ENCODE measurements at places on chromosomes 6 and 20. TPM values are rescaled to one million over a fixed set of nuclear protein-coding genes. Genes with fewer than 3 reads are reported as not detected.

The AKAP7 gene
- 2.5 TPM for total RNA-seq

The RTEL1 gene
- 26.5 TPM for total RNA-seq

The CASS4 gene
- total RNA-seq = 0.14 TPM

The LY6G6C gene
- total RNA-seq = not detected

The WFDC10B gene
- total RNA-seq = not detected

The TM9SF4 gene
- 29.4 TPM for total RNA-seq

The RAD21L1 gene
- total RNA-seq = 1.2 TPM

The DCDC2 gene
- 142 TPM for total RNA-seq

The OPRL1 gene
- 0.36 TPM for total RNA-seq

The TFAP2A gene
- 17.8 TPM for total RNA-seq

- DNase-seq = no peak
These were observed 329.3 kb upstream of the RNF24 start for GRCh38 chr20:4344670-4345069.

DNA sequence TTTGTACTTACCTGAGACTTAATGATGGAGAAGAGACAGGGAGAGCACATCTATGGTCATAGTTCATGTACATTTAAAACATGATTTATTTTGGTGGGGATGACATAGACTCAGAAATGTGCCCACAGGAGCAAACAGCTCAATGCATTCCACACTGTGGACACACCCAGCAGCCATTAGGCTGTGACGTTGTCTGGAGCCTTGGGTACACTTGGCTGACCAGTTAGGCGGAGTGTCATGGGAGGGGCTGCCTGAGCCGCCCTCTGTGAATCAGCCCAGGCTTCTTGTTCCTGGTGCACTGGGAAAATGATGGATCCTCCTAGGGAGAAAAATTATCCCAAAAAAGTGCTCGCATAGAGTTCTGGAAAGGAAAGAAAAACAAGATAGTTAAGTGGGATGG, 231.0 kb upstream of the GMDS start:
- peak; percentile 27 for DNase-seq

DNA sequence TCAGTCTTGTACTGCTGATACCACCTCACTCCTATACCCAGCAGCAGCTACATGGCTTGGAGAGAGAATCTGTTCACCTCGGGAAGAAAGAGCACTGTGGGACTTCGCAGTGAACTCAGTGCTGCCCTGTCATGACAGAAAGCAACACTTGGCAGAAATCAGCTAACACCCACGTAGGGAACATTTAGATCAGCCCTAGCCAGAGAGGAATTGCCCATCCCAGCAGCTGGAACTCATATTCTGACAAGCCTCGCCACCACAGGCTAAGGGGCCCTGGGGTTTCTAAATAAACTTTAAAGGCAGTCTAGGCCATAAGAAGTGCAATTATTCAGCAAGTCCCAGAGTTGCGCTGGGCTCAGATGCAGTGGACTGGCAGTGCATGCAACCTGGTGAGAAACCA, 1266.8 kb downstream of the GRIK2 start:
- no peak for DNase-seq

DNA sequence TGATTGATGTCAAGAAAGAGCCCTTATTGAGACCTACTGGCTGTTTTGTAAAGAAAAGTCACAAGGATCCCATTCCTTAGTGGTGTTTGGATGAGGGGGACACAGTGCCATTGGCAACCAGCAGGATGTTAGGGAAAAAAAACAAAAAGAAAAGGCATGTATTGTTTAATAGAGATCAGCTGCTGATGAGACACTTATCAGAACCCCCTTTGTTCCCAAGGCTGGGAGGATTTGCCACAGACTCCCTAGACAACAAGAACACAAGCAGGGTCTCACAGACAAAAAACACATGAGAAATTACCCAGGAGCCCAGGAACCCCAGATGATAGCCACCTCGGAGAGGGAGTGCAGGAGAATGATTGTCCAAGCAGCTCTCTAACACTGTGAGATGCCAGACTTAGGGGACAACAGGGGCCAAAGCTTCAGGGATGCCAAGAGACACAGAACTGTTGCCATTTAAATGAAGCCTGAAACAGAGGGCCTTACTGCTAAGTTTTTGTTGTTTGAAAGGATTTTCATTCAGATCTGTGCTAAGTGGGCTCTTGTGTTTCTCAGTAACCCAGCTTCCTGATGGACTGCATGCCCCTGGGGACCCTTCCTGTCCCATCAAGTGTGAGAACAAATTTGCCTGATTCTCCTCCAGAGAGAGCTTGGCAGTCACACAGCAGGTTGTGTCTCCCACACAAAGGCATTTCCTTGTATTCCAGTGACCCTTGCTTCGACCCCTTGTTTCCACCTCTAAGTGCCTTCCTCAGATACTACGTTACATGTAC, 48.7 kb upstream of the HEY2 start:
- DNase-seq = no peak

GRCh38 chr20:23966927-23967615, 21.5 kb downstream of the GGTLC1 start:
- DNase-seq = no peak

DNA sequence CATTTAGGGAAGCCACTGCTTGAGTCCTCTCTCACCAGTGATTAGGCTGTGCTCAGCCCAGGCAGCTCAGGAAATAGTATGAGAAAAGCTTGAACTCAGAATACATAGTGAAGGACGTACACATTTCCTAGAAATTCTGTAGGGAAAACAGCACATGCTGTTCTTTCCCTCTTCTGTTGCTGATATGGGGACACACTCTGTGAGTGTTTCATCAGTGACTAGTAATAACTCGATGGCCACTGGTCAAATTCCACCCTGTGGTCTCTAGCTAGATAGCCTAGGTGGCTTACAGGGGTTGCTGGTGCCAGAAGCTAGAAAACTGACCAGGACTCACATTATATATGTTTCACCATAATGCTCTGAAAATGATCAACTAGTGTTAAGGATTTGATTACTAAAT, 259.8 kb upstream of the SOX4 start:
- no peak for DNase-seq

- no peak for DNase-seq
These were observed 73.9 kb upstream of the MLIP start for GRCh38 chr6:54037277-54037779.

GRCh38 chr6:71489736-71490135, 201.1 kb downstream of the OGFRL1 start:
- peak; percentile 54 for DNase-seq

- no peak for DNase-seq
These were observed 20.8 kb downstream of the DUSP22 start for GRCh38 chr6:313087-313486.

DNA sequence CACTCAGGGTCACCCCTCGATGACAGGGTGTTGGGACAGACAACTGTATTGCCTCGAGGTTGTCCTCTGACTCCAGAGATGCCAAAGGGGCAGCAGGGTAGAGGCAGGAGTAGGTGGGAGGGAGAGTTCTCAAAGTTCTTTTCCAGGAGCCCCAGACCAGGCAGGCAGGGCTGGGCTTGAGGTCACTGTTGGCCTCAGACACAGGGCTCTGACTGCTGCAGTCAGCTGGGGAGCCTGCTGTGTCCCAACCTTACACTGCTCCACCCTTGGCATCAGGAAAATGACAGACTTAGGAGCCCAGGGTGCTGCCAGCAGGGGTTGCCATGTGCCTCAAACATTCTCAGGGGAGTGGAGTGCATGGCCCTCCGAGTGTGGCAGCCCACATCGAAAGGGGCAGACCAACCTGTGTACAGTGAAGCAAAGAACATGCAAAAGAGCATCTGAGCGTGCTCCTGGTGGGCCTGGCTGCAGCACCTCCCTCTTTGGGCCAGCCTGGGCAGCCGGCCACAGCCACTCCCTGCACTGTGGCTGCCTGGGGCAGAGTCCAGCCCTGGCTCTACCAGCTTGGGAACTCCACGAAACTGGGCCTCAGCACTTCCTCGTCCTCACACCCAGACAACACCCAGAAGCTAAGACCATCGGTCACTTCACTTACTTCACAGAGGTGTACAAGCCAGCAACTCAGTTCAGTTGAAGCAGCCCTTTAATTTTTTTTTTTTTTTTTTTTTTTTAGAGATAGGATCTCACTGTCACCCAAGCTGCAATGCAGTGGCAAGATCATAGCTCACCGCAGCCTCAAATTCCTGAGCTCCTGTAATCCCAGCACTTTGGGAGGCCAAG, 24.0 kb downstream of the C6orf132 start:
- DNase-seq = no peak

DNA sequence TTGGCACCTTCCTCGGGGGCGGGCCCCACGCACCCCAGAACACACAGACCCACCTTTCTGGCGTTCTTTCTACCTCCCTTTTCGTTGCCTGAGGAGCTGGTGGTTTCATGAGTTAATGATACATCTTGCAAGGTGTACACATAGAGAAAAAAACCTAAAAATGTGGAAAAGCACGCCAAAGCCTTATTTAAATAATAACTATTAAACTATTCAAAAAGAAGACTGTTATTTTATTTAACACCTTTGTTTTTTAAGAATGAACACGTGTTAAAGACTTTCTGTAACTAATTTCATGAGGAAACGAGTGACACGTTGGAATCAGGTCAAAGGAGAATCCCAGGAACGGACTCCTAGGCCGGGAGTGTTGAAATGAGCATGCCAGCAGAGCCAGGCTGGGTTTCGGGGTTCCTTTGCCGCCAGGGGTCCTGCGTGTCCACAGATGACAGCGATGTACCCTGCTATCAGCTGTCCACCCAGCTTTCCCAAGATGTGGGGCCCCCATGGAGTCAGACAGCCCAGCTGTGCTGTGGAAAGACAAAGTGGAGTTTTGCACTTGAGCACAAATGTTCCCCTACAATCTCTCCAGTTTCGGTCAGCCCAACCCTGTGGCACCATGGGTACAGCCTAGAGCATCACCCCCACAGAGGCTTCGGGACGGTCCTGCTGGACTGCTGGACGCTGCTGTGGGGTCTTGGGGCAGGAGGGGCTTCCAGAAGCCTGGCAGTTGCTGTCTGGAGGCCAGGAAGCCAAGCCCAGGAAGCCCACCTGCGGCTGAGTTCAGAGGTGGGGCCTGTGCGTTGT, 16.1 kb downstream of the SLC17A9 start:
- DNase-seq = no peak

- DNase-seq = no peak
These were observed 221.3 kb downstream of the QKI start for GRCh38 chr6:163635731-163636364.

GRCh38 chr20:22371843-22372242, 212.5 kb downstream of the FOXA2 start:
- no peak for DNase-seq

- no peak for DNase-seq
These were observed 98.8 kb downstream of the HAO1 start for GRCh38 chr20:7841291-7841970.

GRCh38 chr6:148945301-148946021, 198.6 kb downstream of the UST start:
- no peak for DNase-seq

- DNase-seq = no peak
These were observed 706.3 kb downstream of the TFAP2A start for GRCh38 chr6:9708600-9708999.

GRCh38 chr6:1970151-1970561, 275.2 kb downstream of the GMDS start:
- no peak for DNase-seq

- DNase-seq = no peak
These were observed 24.7 kb downstream of the WDR27 start for GRCh38 chr6:169677096-169677495.

Data from epithelial cell of proximal tubule (primary cell).